AG08395 (cell line): ENCODE measurements at places on chromosomes 3 and 15.

GRCh38 chr3:168596175-168596823, 500.6 kb upstream of the GOLIM4 start:
- DNase-seq = no peak

DNA sequence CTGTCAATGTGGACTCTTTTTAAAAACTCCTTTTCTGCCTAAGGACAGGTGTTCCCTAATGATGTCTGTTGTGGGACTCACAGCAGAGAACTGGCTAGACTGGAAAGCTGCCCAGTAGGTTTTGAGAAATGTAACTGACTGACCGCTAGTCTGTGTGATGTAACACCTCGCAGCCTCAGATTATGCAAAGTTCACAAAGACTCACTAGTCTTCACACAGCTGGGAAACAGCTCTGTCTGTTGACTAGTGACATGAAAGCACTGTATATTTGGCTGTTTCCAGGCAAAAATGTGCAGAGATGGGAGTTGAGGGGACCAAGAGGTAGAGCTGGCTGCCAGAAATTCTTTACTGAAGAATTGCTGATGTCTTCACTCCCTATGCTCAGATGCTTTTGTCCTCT, 10.3 kb downstream of the PDZRN3 start:
- DNase-seq = peak; percentile 72

GRCh38 chr3:158836312-158836711, 34.5 kb downstream of the MFSD1 start:
- DNase-seq = no peak

GRCh38 chr15:69573815-69574475, 121.3 kb downstream of the RPLP1 start:
- no peak for DNase-seq

DNA sequence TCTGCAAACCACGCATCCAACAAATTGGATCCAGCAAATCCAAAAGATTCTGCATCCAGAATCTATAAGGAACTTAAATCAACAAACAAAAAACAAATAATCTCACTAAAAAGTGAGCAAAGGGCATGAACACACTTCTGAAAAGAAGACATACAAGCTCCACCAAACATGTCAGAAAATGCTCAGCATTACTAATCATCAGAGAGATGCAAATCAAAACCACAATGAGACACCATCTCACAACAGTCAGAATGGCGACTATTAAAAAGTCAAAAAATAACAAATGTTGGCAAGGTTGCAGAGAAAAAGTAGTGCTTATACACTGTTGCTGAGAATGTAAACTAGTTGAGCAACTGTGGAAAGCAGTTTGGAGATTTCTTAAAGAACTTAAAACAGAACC, 21.6 kb upstream of the SLC25A36 start:
- no peak for DNase-seq

DNA sequence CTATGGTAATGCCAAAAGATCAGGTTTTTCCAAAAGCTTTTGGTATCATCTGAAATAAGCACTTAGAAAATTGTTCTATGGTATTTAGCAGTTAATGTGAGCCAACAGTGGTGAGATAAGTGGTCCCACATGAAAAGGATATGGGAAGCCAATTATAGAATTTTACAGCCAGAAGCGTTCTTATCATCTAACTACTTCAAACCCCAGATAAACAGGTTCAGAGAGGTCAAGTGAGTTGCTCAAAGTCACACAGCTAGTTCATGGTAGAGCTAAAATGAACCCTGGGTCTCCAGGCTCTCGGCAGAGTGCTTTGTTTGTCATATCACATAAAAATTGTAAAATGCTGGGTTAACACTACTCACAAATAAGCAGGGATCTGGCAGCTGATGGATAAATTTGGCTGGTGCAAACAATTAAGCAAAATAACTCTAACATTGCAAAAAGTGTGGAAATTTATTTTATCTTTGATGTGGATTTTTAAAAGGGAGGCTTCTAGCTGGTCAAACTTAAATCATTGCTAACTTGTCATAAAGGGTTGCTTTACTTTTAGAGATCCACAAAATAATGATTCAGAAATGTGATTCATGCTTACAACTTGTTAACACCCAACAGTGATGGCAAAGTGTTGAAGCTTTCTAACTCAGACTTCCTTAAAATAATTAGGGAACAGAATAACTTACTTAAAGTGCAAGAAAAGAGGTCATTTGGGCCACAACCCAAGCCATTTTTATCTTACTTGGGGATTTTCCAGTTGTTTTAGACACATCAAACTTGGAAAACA, 202.8 kb upstream of the TBC1D5 start:
- no peak for DNase-seq

DNA sequence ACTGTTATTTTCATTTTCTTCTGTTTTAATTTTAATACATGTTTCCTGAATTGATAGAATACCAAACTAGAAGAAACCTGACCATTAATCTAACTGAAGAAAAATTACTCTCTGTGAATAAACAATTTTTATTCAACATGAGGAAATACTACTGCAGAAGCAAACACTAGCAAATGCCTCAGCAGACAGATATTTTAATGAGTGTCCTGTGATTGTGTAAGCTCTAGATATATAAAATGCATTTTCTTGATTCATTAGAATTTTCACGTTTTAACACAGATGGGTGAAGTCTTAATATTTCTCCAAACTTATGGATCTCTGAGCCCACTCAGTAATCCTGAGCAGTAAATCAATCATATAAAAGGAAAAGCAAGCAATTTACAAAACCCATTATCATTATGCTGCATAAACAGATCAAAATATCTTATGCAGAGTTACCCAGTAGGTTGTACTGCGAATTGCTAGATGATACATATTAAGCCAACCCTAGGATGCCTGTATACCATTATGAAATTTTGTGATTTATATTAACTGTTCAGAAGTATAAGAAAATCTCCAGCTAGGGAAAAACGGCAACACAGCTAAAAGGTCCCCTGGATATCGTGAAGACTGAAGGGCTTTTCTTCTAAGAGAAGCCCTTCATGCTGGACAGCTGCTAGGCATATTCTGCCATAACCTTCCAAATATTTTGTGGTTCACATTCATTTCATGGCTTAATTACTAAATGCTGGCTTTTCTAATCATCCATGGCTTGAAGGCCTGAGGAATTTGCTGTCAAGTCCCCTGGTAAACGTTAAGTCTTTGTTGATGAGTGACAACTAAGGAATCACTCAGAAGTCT, 157.7 kb upstream of the TGFBR2 start:
- DNase-seq = peak; percentile 53

DNA sequence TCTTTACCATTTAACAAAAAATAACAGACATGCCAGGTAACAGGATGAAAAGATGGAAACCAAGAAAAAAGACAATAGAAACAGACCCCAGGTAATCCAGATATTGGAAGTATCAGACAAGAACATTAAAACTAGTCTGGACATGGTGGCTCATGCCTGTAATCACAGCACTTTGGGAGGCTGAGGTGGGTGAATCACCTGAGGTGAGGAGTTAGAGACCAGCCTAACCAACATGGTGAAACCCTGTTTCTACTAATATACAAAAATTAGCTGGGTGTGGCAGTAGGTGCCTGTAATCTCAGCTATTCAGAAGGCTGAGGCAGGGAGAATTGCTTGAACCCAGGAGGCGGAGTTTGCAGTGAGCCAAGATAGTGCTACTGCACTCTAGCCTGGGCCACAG, 40.6 kb downstream of the ACAD9 start:
- DNase-seq = no peak

DNA sequence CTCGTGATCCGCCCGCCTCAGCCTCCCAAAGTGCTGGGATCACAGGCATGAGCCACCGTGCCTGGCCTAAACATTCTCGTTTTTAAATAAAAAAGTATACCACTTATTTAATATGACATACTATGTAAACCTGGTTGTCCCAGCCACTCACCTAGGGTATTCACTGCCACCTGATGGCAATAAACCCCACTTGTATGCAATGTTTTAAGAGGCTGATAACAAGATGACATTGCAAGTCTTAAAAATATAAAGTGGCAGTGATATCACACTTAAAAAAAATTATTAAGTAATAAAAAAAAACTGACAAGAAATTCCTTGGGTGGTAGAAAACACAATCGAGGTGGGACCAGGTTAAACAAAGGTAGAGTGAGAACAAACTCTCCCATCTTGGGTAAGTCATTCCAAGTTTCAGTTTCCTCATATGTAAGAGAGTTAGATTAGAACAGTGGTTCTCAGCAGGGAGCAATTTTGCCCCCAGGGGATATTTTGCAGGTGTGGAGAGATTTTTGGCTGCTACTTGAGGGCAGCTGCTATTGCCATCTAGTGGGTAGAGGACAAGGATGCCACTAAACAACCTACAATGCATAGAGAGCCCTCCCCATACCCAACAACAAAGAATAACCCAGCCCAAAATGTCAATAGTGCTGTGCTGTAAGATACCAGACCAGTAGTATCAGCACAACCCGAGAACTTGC, 14.5 kb downstream of the ARF4 start:
- no peak for DNase-seq

GRCh38 chr15:52498706-52499105, 30.0 kb downstream of the MYO5A start:
- DNase-seq = no peak

GRCh38 chr15:57476533-57476975, 100.2 kb downstream of the CGNL1 start:
- peak; percentile 61 for DNase-seq

DNA sequence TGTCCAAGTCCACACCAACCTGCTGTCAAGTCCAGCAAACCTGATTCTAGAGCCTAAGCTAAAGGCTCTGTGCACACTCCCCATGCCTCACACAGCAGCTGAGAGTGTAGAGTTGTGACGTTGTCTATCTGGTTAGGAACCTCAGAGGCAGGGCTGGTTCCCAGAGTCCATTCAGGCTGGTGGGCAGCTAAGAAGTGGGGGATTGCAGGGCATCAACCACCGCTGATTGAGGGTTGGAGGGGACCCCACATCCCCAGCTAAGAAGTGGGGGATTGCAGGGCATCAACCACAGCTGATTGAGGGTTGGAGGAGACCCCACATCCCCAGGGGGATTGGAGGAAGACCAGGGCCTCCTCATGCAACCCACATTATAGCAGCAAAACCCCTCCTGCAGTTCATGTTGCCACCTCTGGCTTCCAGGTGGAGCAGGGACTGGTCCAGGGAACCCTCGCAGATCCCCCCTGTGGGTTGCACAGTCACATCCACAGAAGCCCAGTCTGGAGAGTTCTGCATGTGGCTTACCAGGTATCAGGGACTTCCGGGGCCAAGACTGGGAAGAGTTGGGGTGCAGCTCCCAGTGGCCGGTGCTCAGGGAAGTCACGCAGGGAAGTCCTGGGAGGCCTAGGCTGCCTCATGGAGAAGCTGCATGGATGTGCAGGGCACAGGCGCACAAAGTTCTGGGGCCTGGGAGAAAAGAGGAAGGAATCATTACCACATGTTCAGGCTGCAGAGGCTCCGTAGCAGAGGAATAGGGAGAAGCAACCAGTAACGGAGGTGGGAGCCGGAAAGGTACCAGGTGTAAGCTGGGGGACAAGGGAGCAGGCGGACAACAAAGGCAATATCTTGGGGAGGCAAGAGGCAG, 71.4 kb upstream of the PCSK6 start:
- no peak for DNase-seq

DNA sequence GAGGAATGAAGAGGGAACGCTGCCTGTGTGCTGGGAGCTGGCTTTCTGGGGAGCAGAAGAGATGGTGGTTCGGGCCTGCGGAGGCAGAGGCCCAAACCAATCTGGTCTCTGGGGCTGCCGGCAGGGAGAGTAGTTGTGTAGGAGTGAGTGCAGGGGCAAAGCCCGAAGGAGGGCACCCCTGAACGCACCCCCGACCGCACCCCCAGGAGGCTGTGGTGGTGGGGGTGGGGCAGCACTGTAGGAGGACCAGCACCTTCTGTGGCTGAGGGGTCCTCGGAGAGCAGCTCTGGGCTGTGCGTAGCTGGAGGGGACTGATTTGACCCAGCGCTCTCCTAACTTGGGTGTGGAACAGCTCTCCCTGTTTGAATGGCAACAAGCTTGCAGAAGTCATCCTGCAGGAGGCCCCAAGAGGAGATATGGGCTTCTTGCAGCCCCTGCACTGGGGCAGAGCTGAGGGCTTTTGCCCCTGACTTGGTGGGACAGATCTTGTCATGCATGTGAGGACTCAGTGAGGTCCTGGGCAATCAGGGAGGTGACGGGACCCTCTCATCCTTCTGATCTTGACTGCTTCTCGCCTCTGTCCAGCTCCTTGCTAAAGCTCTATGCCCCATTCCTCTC, 26.1 kb downstream of the C15orf39 start:
- no peak for DNase-seq

DNA sequence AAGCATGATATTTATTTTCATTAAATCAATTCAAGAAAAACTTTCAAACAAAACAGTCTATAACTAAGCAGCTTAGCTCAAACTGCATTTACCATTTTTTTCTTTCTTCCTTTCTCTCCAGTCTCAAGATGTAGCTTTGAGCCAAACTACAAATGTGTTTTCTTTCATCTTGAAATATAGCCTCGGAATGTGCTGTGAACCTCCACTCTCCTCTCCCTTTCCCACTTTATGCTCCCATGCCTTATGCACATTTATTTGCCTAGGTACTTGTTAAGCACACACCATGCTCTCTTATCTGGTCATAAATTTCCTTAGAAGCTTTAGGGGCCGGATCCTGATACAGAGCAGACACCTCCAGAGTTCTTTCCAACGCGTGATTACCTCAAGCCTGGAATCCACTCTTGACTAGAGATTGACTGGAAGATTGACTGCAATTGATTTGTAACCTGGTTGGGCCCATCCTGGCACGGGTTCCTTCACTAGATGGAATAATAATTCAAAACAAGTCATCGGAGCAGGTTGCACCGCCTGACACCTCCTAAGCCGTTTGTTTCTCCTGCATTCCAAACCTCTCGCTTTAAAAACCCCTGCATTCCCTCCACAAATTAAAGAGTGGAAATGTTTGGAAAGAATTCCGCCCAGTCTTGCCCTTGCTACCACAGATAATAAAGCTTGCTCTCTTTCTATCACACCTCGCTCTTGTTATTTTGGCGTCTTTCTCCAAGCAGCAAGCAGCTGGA, 344.7 kb downstream of the CHL1 start:
- no peak for DNase-seq

GRCh38 chr15:62896969-62897486, 145.5 kb upstream of the TPM1 start:
- peak; percentile 97 for DNase-seq

DNA sequence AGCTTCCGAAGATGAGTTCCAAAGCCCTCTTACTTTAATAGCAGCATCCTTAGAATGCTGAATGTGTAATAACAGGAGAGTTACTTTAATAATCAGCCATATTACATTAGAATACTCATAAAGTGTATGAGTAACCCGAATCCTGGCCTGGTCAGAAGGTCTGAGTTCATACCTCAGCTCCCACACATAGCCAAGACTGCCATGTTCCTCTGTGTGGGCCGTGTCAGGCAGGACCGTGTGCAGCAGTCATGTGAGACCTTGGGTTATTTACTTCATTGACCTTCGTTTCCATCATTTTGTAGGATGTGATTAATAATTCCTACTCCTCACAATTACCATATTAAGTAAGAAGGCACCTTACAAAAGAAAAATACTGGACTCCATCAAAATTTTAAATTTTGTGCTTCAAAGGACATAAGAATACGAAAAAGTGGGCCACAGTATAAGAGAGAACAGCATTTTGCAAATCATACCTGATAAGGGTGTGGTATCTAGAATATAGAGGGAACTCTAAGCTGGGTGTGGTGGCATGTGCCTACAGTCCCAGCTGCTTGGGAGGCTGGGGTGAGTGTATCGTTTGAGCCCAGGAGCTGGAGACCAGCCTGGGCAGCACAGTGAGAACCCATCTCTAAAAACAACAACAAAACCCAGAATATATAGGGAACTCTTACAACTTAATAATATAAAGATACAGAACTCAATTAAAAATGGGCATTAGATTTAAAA, 163.4 kb downstream of the ATG7 start:
- no peak for DNase-seq

GRCh38 chr15:49137861-49138260, 17.5 kb downstream of the COPS2 start:
- peak; percentile 9 for DNase-seq

- DNase-seq = no peak
Measured at GRCh38 chr3:22632536-22632935, 570.6 kb upstream of the UBE2E2 start.
